ENCODE measurements at places on chromosomes 16 and 17. TPM values are rescaled to one million over a fixed set of nuclear protein-coding genes. Genes with fewer than 3 reads are reported as not detected.

The ABCA6 gene
- polyA plus RNA-seq, result not detected

The GEMIN4 gene
- 47.6 TPM for polyA plus RNA-seq

The CDH16 gene
- polyA plus RNA-seq, result 0.25 TPM

The RNFT1 gene
- polyA plus RNA-seq, result 17.0 TPM

GRCh38 chr17:14330492-14330962 lies 29.6 kb downstream of the HS3ST3B1 start:
- DNase-seq, result no peak

The ASIC2 gene
- polyA plus RNA-seq, result 1.9 TPM

- no peak for DNase-seq
Observed at GRCh38 chr17:80855196-80855947, 136.3 kb upstream of the CHMP6 start.

- no peak for DNase-seq
Observed at GRCh38 chr17:82568997-82569393, 49.5 kb downstream of the FOXK2 start.

The TNP2 gene
- not detected for polyA plus RNA-seq

The MT1F gene
- 10.8 TPM for polyA plus RNA-seq

Data from A549 (cell line).